T-cell (primary cell): ENCODE measurements at places on chromosomes 1 and 21. TPM values are rescaled to one million over a fixed set of nuclear protein-coding genes. Genes with fewer than 3 reads are reported as not detected.

DNA sequence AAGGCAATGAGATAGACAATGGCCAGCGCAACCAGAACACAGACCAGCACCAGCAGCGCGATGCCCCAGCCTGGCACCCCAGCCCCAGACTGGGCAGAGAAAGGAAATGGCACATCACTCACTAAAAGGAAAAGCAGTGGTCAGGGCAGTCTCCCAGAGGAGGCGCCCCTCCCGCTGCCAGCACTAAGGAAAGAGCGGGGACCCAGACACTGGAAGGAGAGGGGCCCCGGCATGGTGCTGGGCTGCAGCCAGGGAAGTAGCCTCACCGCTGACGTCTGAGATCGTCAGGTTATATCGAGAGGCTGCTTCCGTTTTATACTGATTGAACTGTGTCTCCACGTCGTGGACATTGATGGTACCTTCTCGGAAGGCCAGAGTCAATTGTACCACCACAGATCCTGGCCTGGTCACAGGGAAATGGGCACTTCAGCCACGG, 13.8 kb downstream of the TRIM46 start:
- no peaks in the 10 kb centered on the region for H3K36me3 ChIP-seq
- peaks cover 7% of the 10 kb centered on the region for H3K4me1 ChIP-seq
- H3K27ac ChIP-seq, result no peak overlapping the region
- H3K4me3 ChIP-seq, result no peak overlapping the region
- no peak for DNase-seq

DNA sequence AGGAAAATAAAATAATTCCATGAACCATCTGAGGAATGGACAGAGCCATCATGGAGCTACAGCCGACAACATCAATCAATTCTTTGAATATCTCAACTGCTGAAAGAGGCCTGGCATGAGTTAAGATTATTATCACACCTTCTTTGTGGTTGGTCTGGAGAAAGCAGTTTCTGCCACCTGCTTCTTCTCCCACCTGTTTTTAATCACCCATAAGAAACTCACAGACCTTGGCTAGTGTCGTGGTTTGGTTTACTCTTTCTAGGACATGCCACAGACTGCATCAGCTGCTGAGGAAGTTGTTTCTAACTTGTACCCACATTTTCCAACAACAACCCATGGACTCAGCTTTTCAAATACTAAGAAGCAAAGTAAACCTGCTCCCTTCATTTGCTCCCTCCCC, 65.6 kb downstream of the NTPCR start:
- no peaks in the 10 kb centered on the region for H3K27me3 ChIP-seq
- peaks cover 42% of the 10 kb centered on the region for H3K36me3 ChIP-seq
- no peaks in the 10 kb centered on the region for H3K4me1 ChIP-seq
- no peak overlapping the region for H3K27ac ChIP-seq
- no peak for DNase-seq

- H3K27me3 ChIP-seq, result no peaks in the 10 kb centered on the region
- H3K4me3 ChIP-seq, result no peak overlapping the region
- H3K4me1 ChIP-seq, result peaks cover 74% of the 10 kb centered on the region
- H3K27ac ChIP-seq, result peak overlapping the region; percentile 79
Observed at GRCh38 chr21:44085491-44086321, 21.5 kb upstream of the PWP2 start.

The CACNA1S gene
- not detected for total RNA-seq

The CACYBP gene
- total RNA-seq, result 91.7 TPM

GRCh38 chr1:13725714-13726175, 25.8 kb downstream of the PRDM2 start:
- H3K36me3 ChIP-seq, result no peaks in the 10 kb centered on the region
- no peak overlapping the region for H3K4me3 ChIP-seq
- H3K4me1 ChIP-seq, result peaks cover 12% of the 10 kb centered on the region
- peak; percentile 71 for DNase-seq
- H3K27ac ChIP-seq, result no peak overlapping the region
- H3K27me3 ChIP-seq, result no peaks in the 10 kb centered on the region
